ENCODE measurements at places on chromosomes 6 and 20. TPM values are rescaled to one million over a fixed set of nuclear protein-coding genes. Genes with fewer than 3 reads are reported as not detected.
A peak's percentile ranks its signal among the peaks of the same experiment; 100 is the strongest.

DNA sequence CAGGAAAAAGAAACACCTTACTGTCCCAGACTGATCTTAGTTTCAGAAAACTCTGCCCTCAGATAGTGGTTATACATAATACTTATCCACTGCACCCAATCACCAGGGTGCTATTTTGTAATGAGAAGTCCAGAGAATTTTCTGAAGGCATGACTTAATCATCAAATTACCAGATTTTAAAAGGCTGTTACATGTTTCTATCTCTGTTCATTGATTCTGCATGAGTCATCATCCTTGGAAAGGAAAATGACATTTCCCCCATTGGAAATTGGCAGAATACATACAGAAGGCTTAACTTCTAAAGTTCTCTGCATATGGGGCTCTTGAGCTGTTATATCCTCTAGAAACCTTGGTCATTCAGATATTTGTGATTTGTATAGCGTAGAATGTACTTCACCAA, 587.9 kb upstream of the FLRT3 start:
- DNase-seq: no peak

Gene FAXC
- total RNA-seq: 2.7 TPM

DNA sequence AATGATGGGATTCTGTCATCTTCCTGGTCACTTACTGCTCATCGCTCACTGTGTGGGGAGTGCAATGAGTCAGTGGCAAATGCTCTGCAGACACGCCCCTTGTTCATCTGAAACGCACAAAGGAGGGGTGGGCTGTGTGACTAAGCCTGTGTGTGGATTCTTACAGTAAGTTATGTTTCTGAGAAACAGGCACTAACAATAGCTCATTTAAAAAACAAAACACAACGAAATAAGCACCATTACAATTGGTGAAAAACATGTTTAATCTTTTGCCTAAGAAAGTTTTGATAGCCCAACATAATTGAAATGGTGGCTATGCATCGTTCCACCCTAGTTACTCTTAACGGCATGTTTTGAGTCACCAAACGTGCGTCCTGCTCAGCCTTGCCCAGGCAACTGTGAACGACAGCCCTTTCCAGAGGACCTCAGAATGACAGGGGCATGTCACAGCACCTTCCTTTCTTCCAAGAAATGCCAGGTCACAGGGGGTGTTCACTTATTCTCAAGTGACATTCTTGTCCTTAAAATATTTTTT, 118.4 kb upstream of the SGK1 start:
- DNase-seq: no peak

- DNase-seq: no peak
Observed at GRCh38 chr20:46746956-46747526, 37.6 kb downstream of the SLC2A10 start.

- no peak for DNase-seq
Observed at GRCh38 chr6:107386340-107386739, 73.0 kb downstream of the PDSS2 start.

Gene TSBP1
- total RNA-seq: 18.4 TPM

GRCh38 chr6:111263837-111264236, 176.5 kb downstream of the SLC16A10 start:
- no peak for DNase-seq

Gene DDX39B
- 312 TPM for total RNA-seq

DNA sequence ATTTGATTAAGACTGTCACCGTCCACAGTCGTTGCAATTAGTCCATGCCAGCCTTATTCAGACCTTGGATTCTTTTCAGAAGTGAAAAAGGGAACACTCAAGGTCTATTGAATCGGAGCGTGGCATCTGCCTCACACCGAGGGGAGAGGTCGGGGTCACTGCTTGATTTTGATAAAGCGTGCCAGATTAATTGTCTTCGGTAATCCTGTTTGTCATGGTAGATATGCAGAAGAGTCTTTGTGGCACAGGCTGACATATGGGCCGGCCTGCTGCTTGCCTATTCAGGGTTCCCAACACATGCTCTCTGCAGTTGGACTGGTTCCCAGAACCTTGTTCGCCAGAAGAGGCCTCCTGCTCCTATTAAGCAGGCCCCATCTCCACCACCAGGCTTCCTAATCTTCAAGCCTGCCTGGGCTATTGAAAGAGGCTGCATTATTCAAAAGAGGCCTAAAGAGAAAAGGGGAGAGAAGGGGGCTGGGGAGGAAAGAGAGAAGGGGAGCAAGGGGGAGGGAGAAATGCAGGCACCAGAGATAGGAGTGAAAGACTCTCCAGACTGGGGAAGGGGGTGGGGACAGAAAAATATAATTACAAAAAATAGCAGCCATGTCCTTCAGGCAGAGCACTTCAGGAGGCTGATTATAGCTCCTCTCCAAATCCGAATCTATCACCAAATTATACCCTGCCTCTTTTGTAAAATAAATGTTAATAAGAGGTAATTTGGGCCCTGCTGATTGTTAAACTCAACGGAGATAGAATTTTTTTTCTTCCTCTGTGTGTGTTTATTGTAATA, 611.3 kb downstream of the HDGFL1 start:
- DNase-seq: peak; percentile 78

DNA sequence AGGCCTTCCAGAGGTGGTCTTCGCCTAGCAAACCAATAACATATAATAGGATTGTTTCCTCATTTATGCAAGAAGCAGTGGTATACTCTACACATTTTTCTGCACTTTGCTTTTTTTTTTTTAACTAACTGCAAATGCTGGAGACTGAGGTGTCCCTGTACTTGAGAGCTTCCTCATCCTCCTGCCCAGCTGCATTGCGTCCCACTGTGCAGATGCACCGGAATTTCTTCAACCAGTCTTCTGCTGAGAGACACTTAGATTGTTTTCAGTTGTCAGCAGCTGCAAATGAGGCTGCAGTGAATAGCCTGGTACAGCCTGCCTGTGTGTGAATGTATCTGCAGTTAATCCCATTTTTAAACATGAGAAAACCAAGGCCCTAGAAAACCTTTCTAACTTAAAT, 11.5 kb downstream of the FGD2 start:
- no peak for DNase-seq

DNA sequence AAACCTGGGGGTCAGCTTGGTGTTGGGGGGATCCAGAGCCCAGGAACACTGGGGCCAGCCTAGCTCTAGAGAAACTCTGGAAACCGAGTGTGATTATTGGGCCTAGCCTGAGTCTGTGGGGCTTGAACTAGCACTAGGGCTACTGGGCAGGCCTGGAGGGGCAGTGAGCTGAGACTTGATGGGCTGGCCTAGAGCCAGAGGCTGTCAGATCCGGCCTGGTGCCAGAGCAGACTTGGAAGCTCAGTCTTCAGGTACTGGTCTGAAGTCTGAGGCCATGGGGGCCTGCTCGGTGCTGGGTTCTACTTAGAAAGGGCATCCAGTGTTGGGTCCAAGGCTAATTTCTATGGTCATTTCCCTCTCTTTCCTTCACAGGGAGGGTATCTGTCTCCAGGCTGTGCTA, 2.7 kb downstream of the DEFB112 start:
- DNase-seq: no peak

DNA sequence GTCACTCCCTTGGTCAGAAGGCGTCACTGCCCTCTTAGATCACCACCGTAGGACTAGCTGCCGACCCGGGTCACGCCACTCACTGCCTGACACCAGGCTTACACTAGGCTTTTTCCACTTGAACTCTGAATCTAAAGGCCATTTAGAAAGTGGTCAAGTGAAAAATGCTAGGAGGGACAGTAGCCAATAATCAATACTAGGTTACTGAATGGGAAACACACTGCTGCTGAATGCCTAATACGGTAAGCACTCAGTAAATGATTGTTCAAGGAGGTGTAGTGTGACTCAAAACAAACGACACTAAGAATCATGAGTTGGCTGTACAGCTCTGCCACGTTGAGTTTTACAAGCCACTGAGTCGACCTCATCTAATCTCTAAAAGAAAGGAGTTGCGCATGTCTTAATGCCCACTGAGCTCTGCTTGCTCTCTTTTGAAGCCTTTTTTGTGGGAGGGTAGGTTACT, 760 bp upstream of the IBTK start:
- DNase-seq: no peak

Gene CALHM6
- 10.4 TPM for total RNA-seq

Gene HLA-DPB1
- total RNA-seq: 14.4 TPM

DNA sequence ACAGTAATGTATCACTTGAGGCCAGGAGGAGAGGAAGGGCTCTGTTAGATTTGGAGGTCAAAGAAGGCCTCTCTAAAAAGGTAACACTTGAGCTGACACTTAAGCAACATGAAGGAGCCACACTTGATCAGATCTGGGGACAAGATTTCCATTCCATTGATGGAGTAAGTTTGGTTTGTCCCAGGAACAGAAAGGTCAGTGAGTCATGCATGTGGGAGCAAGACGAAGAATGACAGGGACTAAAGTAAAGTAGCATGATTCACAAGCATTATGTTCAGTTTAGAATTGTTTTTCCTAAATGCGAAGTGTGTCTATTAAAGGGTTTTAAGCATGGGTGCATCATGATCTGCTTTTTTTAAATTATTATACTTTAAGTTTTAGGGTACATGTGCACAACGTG, 47.4 kb downstream of the COL21A1 start:
- DNase-seq: no peak

- no peak for DNase-seq
Observed at GRCh38 chr6:33685411-33686224, 25.9 kb downstream of the UQCC2 start.

Gene AURKA
- total RNA-seq: 35.4 TPM

GRCh38 chr6:168623736-168624135, 182.8 kb downstream of the SMOC2 start:
- DNase-seq: no peak

DNA sequence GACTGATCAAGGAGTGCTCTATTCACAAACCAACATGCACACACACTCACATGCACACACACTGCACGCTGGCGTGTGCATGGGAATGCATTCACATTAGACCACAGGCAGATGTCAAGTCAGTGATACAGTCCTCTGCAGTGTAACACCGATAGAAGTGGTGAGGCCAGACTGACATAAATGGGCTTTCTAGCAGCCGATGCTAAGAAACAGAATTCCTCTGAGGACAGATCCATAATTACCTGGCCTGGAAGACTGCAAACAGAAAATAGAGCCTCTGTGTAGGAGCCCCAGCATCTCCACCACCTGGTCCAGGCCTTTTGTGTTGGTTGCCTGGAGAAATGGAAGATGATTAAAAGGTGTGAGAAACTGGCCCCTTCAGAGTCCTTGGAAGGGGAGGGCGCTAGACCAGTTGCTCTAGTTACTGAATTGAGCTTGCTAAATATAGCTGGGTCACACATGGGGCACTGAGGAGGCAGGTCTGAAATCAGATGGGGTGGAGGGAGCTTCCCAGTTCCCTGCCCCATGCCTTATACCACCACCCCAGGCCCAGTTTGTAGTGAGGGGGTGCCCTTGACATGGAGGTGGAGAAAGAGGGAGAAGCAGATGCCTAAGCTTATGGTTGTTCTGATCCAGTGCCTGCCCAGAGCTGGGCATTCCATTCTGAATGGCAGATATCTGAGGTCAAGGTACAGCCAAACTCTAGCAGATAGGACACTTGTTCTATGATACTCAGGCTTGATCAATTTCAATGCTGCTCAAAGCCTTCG, 233.8 kb downstream of the LRFN2 start:
- no peak for DNase-seq

DNA sequence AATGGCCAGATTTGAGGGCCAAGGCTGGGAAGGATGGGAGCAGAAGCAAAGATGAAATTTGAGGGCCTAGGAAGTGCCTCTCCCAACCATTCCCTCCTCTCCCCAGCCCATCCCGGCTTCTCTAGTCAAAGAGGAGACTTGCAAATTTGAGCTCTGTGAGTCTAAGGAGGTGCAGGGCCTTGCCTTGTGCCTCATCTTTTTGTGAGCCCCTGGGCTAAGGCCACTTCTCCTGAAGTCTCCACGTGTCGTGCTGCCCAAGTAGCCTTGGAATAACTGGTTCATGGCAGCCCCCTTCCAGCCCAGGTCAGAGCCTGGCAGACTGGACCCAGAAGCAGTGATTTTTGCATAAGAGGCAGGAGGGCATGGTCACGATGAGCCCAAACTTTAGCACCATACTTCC, 6.7 kb downstream of the PTGIS start:
- DNase-seq: no peak

DNA sequence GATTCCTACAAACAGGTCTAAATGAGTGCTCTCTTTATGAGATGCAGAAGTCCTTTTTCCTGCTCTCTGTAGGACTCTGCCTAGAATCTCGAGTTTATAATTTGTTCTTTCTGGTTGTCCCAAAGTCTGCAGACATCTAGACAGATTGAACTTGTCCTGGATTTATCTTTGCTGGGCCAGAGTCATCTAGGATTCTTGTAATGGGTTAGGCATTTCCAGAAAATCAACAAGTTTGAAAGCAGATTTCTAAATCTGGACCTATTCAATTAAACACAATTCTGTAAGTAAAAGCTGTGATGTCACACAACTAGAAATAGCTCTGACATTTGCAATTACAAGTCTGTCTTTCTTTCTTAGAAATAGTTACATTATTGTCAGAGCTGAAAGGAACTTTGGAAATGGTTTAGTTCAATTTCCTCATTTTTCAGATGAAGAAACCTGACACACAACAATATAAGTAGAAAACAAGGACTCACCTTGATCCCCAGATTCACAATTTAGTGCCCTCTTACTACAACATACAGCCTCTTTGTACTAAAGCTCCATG, 4.2 kb upstream of the RSPO3 start:
- no peak for DNase-seq

DNA sequence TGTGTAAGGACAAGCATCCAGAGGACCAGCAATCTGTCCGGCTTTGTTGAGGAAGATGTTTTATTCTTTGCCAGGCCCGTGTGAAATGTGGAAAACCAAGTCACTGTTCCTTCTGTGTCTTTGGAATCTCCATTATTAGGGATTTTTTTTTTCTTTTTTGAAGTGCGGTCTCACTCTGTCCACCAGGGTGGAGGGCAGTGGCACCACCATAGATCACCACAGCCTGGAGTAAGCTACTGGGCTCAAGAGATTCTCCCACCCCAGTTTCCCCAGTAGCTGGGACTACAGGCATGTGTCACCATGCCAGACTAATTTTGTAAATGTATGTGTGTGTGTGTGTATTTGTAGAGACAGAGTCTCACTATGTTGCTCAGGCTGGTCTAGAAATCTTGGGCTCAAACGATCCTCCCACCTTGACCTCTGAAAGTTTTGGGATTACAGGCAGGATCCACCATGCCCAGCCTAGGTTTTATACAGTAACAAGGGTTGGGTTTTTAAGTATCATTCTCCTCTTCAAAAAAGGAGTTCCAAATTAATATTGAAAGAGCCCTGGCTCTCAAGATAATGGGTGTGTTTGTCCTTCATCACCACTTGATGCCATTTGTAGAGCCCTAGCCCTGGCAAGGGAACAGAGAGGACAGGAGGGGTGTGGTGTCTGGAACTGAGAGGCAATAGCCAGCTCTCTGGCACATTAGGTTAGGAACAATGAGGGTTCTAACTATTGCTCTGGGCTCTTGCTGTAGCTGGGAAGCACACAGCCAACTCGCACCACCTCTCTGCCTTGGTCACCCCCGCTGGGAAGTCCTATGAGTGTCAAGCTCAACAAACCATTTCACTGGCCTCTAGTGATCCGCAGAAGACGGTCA, 3.1 kb downstream of the LAMP5 start:
- DNase-seq: no peak

GRCh38 chr6:135346747-135347146, 150.8 kb downstream of the AHI1 start:
- no peak for DNase-seq

DNA sequence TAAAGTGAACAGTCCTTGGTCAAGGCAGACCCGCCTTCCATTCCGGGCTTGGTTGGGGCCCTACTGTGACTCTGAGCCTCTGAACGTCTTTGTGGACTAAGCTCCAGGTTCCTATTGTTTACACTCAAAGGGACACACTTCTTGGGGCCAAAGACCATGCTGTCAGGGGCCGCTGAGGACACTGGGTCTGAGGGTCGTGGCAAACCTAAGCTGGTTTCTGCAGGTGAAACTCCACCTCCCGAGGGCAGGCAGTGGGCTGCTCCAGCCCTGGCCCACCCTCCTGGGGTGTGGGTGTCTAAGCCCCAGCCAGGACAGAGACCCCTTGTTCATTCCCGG, 43.1 kb downstream of the DSTN start:
- no peak for DNase-seq

Measured in testis (tissue), 5 donors.